ENCODE measurements at places on chromosomes 11 and 22. TPM values are rescaled to one million over a fixed set of nuclear protein-coding genes. Genes with fewer than 3 reads are reported as not detected.

- DNase-seq, result no peak
Measured at GRCh38 chr11:123419731-123420452, 10.2 kb upstream of the GRAMD1B start.

MMP12 gene
- 3.0 TPM for total RNA-seq

GRCh38 chr11:74611369-74611861 is 19.0 kb downstream of the POLD3 start:
- peak; percentile 91 for DNase-seq

KIF18A gene
- 25.0 TPM for total RNA-seq

HBE1 gene
- total RNA-seq, result 0.97 TPM

B3GAT1 gene
- total RNA-seq, result not detected

DNA sequence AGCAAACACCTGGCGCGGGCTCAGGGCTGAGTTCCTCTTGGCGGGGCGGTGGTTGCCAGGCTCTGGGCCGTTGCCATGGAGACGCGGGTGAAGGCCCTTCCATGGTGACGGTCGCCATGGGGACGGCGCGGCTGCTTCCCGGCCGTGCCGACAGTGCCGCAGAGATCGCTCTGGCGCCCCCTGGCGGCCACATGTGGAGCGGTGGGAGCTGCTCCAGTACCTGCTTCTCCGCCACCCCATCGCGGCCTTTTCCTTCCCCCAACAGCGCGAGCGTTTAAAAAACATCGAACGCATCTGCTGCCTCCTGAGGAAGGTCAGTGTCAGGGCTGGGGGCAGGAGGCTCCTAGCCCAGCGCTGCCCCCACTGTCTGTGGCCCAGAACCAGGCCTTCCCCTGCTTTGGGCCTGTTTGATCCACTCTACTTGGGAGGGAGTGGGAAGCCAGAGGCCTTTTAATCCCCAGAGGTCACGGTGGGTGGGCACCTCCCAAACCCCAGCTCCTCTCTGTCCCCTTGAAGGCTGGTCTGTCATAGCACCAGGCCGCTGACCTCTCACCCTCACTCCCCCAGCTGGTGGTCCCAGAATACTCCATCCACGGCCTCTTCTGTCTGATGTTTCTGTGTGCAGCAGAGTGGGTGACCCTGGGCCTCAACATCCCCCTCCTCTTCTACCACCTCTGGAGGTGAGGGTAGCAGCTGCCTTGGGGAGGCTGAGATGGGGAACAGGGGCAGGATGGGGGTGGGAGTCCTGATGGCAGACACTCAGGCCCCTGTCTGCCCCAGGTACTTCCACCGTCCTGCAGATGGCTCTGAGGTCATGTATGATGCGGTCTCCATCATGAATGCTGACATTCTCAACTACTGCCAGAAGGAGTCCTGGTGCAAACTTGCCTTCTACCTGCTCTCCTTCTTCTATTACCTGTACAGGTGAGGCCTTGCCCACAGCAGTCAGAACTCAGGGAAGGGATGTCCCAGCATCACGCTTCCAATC is 4.8 kb downstream of the CNIH2 start:
- DNase-seq, result peak; percentile 95

GRCh38 chr22:26442086-26442756 is 13.2 kb downstream of the ASPHD2 start:
- no peak for DNase-seq

- no peak for DNase-seq
Measured at GRCh38 chr11:35524780-35525179, 636 bp downstream of the PAMR1 start.

DNA sequence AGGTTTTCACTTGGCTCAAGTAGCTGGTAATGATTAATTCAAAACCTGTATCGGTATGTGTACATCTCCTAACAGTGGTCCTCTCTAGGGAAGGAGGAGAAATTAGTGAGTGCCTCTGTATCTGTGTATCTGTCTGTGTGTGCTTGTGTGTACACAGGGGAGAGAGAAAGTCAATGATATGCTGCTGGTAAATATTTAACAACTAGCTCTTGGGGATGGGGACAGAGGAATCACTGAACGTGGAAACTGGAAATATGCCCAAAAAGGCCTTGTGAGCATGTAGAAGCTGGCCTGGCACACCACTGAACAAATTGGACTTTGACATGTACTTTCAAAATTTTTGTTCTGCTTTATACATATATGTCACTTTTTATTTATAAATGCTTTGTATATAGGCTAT is 214.0 kb upstream of the SYN3 start:
- DNase-seq, result no peak

NAALAD2 gene
- total RNA-seq, result 1.9 TPM

DNA sequence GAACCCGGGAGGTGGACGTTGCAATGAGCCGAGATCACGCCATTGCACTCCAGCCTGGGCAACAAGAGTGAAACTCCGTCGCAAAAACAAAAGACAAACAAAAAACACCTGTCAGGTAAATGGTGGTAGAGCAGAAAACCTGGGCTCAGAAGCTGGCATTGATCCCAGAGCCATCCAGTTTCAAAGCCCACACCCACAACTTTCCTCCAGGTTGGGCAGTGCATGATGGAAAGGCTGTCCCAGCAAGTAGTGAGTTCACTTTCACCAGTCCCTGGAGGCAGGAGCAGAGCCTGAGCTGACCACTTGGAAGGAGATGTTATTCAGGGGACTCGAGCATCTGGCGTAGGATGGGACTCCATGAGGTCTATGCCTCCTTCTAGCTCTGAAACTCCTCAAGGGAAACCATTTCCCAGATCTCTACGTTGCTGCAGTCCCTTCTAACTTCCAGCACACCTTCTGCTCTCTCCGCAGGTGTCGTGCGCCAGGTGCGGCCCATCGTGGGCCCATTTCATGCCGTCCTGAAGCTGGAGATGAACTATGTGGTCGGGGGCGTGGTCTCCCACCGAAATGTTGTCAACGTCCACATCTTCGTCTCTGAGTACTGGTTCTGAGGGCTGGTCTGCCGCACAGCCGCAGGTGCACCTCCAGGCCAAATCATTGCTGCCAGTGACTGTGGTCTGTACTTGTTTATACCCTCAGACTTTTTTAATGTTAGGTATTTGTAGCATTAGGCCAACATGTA is 71.6 kb upstream of the ATXN10 start:
- DNase-seq, result no peak

GRCh38 chr22:39454385-39454871 is 2.4 kb upstream of the MGAT3 start:
- peak; percentile 33 for DNase-seq

GRCh38 chr11:117874910-117875381 is 1.5 kb downstream of the FXYD6 start:
- no peak for DNase-seq

ENTHD1 gene
- total RNA-seq, result not detected

- no peak for DNase-seq
Measured at GRCh38 chr11:17273668-17274282, 2.8 kb upstream of the NUCB2 start.

DNA sequence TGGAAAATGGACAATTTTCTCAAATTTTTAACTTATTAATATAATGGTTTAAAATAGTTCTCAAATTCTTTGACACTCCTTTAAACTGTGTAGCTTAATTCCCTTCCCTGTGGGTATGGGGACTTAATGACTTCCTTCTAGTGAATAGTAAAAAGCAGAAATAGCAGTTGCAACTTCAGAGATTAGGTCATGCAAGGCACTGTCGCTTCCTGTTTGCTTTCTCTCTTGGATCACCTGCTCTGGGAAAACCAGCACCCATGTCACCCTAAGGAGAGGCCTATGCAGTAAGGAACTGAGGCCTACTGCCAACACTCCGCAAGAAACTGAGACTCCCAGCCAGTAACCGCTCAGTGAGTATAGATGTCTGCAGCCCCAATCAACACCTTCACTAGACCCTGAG is 5.5 kb upstream of the PANX3 start:
- no peak for DNase-seq

DNA sequence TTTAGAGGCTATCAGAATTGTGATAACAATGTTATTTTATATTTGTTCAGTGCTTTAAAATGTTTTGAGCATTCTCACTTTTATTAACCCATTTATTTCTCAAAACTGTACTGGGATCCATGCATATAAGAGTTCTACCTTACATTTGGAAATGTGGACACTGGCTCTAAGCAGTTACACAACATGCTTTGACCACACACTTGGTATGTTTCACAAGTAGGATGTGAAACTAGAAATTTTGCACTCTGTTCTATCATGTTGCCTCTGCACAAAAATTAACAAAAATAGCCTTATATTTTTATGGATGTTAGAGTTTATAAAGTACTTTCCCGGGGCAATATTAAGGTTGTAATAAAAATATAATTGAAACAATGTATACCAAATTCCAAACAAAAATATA is 126.9 kb upstream of the CHORDC1 start:
- DNase-seq, result no peak

SCARF2 gene
- 15.5 TPM for total RNA-seq

SPI1 gene
- total RNA-seq, result not detected

- no peak for DNase-seq
Measured at GRCh38 chr11:80584661-80585060, 1143.8 kb upstream of the TENM4 start.

- no peak for DNase-seq
Measured at GRCh38 chr11:61201476-61201875, 1.8 kb upstream of the PGA3 start.

- DNase-seq, result no peak
Measured at GRCh38 chr11:115996125-115996807, 492.1 kb upstream of the CADM1 start.

- DNase-seq, result no peak
Measured at GRCh38 chr11:117054382-117054781, 43.8 kb downstream of the SIK3 start.

GRCh38 chr11:74932797-74933196 is 16.1 kb downstream of the XRRA1 start:
- peak; percentile 66 for DNase-seq
